ENCODE measurements at places on chromosomes 12 and 14.
A peak's percentile ranks its signal among the peaks of the same experiment; 100 is the strongest.

DNA sequence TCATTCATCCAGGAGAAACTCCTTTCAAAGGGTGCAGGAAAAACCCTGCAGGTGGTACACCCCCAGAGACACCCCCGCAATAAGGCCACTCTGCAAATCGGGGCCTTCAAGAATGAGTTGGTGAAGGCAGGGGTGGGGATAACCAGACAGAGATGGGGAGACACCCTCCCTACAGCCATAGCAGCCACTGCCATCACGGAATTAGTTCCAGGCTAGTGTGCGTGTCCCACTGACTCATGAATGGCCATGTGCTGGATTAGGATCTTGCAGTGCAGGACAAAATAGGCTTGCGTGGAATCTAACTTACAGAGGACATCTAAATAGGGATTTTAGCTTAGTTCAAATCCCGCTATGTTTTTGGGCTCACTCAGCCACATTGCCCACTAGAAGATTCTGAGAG, 37.8 kb downstream of the SPRING1 start:
- peaks cover 10% of the 10 kb centered on the region for H3K27me3 ChIP-seq
- DNase-seq: no peak

- no peaks in the 10 kb centered on the region for H3K4me1 ChIP-seq
- H3K36me3 ChIP-seq: no peaks in the 10 kb centered on the region
- H3K27ac ChIP-seq: no peak overlapping the region
- no peak overlapping the region for H3K4me3 ChIP-seq
- DNase-seq: no peak
- H3K27me3 ChIP-seq: no peaks in the 10 kb centered on the region
Measured at GRCh38 chr14:53380867-53381225, 227.7 kb upstream of the DDHD1 start.

DNA sequence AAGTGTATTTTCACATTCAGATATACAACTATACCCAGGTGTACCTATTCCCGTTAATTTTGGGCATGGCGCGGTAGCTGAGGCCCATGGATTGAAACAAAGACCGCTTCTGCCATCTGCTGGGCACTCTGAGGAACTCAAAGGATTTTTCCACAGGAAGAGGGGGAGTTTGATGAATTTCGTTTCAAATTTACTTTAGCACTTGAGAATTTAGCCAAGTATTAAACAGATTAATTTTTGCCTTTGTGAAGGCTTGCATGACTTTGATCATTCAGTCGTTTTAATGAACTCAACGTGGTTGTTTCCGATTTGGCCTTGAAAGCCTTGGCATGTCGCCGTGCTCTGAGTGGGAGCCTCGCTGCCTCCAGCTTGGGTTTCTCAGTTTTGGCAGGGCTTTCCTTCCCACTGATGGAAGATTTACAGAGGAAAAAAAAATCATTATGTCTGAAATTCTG, 153.2 kb upstream of the DDHD1 start:
- H3K27ac ChIP-seq: no peak overlapping the region
- H3K4me1 ChIP-seq: peaks cover 17% of the 10 kb centered on the region
- DNase-seq: peak; percentile 88

DNA sequence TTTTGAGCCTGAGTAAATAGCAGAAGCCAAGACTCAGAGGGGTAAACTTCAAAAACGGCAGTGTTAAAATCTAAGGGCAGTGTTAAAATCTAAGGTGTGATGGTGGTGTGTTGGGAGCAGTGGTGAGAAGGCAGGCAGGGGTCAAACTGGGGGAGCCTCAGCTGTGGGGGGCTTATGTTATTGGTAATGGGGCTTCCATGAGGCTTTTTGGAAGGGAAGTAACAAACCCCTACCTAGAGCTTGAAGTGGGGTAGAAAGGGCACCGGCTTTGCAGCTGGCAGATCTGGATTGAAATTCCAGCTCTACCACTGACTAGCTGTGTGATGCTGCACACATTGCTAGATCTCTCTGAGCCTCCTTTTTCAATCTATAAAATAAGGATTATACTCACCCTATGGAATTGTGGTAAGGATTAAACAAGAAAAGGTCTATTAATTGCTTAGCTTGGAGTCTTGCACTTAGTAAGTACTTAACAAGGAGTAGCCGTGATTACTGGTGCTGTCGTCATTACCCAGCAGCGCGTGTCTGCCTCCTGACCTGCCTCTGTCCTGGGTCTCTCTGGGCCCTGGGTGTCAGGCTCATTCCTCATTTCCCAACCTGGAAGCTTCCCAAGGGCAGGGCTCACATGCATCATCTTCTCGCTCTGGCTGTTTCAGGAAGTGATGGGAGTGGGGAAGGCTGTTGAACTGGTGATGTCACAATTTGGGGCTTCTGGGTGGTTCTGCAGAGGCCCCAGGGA, 18.5 kb upstream of the KRT80 start:
- H3K27ac ChIP-seq: no peak overlapping the region
- no peak overlapping the region for H3K4me3 ChIP-seq
- H3K4me1 ChIP-seq: peaks cover 3% of the 10 kb centered on the region
- peak; percentile 90 for DNase-seq

- H3K36me3 ChIP-seq: no peaks in the 10 kb centered on the region
- no peak overlapping the region for H3K4me3 ChIP-seq
- no peaks in the 10 kb centered on the region for H3K27me3 ChIP-seq
- no peaks in the 10 kb centered on the region for H3K4me1 ChIP-seq
Measured at GRCh38 chr14:55339770-55340169, 68.5 kb downstream of the FBXO34 start.

GRCh38 chr14:106493962-106494823, 967.8 kb downstream of the TMEM121 start:
- no peak for DNase-seq
- H3K27me3 ChIP-seq: no peaks in the 10 kb centered on the region
- H3K27ac ChIP-seq: no peak overlapping the region
- H3K4me1 ChIP-seq: no peaks in the 10 kb centered on the region

DNA sequence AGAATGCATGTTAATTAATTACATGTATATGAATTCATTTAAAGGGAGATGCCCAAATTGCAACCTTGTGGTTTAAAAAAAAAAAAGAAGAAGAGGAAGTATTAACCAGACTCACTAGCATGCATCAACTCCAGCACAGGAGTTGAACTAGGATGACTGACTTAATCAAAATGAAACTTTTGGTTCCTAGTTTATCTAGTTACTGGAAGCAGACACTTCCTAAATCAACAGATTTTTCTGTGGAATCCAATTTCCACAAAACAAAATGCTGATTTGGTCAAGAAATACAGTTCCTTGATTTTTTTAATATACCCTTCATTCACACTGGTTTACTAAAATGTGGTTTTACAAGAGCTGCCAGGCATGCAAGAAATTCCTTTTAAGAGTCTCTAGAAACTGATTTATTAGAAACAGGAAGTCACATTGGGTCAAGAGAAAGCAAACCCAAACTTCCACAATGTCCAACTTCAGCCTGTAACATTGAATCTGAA, 41.6 kb downstream of the ITPR2 start:
- no peaks in the 10 kb centered on the region for H3K36me3 ChIP-seq
- DNase-seq: peak; percentile 79
- no peak overlapping the region for H3K27ac ChIP-seq
- H3K27me3 ChIP-seq: no peaks in the 10 kb centered on the region

All from fibroblast of lung (primary cell).